ENCODE measurements at places on chromosomes 4 and X. TPM values are rescaled to one million over a fixed set of nuclear protein-coding genes. Genes with fewer than 3 reads are reported as not detected.

- H3K27ac ChIP-seq = no peak overlapping the region
- no peak overlapping the region for H3K4me3 ChIP-seq
- H3K36me3 ChIP-seq = no peaks in the 10 kb centered on the region
- H3K4me1 ChIP-seq = no peaks in the 10 kb centered on the region
These were observed 47.8 kb upstream of the HSD17B10 start for GRCh38 chrX:53481816-53482465.

DNA sequence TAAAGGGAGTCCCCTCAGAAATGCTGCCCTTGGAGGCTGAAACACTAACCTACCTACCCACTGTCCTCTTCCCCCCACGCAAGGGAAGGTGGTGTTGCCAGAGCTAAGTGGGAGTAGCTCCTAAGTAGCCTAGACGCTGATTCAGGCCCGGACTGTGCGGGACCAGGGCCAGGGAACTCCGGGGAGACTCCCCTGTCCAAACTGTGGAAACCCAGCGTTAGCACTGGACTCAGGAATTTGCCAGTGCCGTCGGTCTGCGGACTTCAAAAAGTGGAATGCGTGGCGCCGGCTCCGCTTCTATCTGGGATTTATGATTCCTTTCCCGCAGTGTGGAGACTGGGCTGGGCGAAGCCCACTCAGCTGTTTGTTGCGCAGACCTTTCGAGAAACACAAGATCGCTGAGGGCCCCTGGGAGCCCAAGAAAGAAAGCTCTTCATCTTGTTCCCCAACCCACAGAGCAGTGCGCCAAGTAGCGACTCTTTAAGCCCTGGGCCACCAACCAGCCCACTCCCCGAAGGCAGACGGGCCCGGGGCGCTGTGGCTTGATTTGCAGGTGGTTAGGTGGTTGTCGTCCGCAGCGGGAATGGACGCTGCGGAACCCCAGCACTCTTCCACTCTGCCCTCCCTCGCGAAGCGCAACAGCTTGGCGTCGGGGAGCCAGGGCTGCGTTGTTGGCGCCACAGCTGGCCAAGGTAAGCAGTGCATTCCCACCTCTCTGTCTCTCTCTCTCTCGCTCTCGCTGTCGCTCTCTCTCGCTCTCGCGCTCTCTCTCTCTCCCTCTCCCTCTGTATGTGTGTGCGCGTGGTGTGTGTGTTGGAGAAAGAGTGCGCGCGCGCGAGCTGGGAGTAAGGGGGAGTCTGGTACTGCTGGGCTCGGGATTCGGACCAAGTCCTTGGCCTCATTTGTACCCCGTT, 2.0 kb downstream of the TMEM255A start:
- no peak overlapping the region for H3K27ac ChIP-seq
- H3K36me3 ChIP-seq = no peaks in the 10 kb centered on the region
- H3K4me1 ChIP-seq = no peaks in the 10 kb centered on the region
- H3K4me3 ChIP-seq = peak overlapping the region; percentile 48

- no peaks in the 10 kb centered on the region for H3K4me1 ChIP-seq
- peaks cover 4% of the 10 kb centered on the region for H3K27me3 ChIP-seq
- H3K27ac ChIP-seq = no peak overlapping the region
- no peak for DNase-seq
- H3K4me3 ChIP-seq = no peak overlapping the region
These were observed 21.8 kb downstream of the KIAA1210 start for GRCh38 chrX:119105826-119106225.

SLC9B2 gene
- total RNA-seq = 25.6 TPM

Data from uterus (tissue), 4 donors.